ENCODE measurements at places on chromosomes 1 and 21.
A peak's percentile ranks its signal among the peaks of the same experiment; 100 is the strongest.

- DNase-seq: no peak
These were observed 113.7 kb upstream of the KCTD3 start for GRCh38 chr1:215453440-215453839.

GRCh38 chr21:27114111-27114510 lies 147.2 kb upstream of the ADAMTS5 start:
- no peak for DNase-seq

DNA sequence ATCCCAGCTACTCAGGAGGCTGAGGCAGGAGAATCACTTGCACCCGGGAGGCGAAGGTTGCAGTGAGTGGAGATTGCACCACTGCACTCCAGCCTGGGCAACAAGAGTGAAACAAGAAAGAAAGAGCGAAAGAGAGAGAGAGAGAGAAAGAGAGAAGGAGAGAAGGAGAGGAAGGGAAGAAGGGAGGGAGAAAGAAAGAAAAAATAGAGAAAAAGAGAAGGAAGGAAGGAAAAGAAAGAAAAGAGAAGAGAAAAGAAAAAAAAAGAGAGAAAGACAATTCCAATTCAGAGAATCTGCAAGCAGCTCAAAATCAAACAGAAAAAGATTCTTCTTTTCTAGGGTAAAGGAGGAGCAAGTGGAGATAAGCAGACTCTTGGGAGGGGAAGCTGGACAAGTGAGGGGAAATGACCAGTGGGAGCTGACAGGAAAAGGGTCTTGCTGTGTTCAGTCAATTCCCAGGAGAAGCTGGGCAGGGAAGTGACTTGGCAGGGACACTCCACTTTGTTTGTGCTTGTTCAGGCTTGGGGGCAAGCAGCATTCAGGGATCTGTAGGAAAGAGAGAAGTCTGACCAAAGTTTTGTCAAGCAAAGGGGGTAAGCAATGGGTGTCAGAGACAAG lies 3.6 kb upstream of the CAPN2 start:
- no peak for DNase-seq

DNA sequence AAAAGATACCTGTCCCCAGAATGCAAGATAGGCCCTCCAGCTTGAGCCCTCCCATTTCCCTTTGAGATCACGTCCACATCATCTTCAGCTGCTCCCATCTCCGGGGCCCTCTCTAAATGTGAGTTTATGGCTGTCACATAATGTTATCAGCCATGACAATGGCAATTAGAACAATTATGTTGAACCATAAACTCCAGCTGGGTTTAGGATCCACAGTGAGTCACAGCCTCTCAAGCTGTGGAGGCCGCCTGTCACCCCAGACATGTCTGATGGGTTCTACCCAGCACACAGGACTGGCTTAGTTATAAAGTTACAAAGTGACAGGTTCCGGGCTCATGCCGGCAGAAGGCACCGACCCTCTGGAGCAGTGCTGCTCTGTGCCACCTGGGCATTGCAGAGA lies 597.3 kb downstream of the PTPRU start:
- DNase-seq: no peak

GRCh38 chr1:115842948-115843347 lies 2.0 kb upstream of the NHLH2 start:
- no peak for DNase-seq

DNA sequence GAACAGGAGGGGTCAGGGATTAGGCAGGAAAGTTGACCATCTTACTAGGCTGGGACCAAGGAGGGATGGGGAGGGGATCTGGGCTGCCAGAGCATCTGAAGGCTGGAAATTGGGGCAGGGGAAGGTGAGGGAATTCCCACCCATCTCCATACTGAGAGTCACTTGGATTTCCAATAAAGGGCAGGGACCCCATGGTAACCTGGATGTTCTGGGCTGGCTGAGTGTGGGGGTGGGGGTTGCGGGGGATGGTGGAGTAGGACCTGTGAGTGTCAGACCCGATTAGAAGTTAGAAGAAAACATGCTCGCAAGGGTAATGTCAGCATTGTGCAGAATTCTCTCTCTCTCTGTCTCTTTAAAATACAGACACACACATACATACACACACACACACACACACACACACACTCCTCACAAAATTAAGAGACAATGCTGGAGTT lies 40.0 kb upstream of the EPS15 start:
- DNase-seq: no peak

- no peak for DNase-seq
These were observed 591.0 kb downstream of the ADGRL2 start for GRCh38 chr1:82391712-82392111.

DNA sequence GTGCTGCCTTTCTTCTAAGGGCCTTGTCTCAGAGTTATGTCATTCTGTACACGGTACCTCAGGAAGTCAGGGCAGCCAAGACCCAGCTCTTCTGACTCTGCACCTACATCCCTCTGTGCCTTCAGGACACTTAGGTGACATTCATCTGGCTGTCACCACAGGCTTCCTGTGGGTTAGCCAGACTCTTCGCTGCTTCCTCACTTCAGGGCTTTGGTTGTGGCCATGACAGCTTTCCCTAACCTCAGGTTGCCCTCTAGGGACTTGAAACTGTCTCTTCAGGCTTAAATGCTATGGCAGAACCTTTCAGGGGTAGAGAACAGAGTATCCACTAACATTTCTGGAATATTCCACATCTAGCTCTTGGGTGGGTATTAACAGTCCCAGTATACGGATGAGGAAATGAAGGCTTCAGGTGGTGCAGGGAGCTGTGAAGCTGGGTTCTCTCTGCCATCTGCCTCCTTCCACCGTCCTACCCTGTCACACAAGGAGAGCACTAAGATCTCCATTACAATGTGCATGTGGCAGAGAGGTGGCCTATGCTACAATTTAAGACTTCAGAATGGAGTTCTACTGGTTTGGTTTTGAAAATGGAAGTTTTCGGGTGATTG lies 9.9 kb downstream of the TSSK3 start:
- no peak for DNase-seq

GRCh38 chr21:15839601-15840000 lies 109.8 kb downstream of the USP25 start:
- no peak for DNase-seq

- DNase-seq: no peak
These were observed 55.7 kb upstream of the KIRREL1 start for GRCh38 chr1:157937744-157938143.

- DNase-seq: no peak
These were observed 18.4 kb downstream of the CCT3 start for GRCh38 chr1:156319664-156320063.

- DNase-seq: no peak
These were observed 57.0 kb downstream of the PTGER3 start for GRCh38 chr1:70990469-70991253.

GRCh38 chr1:4699376-4700301 lies 45.2 kb downstream of the AJAP1 start:
- DNase-seq: no peak

DNA sequence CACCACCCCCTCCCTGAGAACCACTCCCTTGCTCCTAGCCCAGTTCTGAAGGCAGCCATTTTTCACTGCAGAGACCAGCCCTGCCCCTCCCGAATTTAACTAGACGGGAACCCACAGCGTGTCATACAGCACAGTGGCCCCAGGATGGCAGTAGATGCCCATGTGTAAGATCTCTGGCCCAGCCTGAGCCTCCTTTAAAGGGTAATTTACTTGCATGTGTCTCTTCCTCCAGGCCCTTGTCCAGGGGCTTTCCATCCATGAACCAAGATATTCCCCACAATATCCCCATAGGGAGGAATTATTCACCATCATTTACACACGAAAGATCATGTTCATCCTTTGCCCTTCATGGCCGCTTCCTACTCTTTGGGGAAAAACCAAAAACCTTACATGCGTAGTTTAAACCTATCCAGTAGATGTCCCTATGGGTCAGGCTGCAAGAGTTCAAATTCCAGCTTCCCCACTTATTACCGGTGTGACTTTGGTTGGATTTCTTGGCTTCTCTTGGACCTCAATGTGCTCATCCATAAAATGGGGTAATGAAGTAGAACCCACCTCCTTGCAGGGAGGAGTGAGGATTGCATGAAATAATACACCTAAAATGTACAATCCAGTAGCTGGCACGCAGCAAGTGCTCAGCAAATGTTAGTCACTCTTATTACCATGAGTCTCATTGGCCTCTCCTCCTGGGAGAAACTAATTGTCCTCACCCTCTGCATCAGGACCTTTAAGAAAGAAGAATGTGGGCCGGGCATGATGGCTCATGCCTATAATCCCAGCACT lies 4.0 kb upstream of the LACTBL1 start:
- peak; percentile 10 for DNase-seq

- no peak for DNase-seq
These were observed 25.7 kb downstream of the WNT4 start for GRCh38 chr1:22117238-22117637.

GRCh38 chr1:112704391-112704933 lies 2.5 kb downstream of the RHOC start:
- DNase-seq: no peak

DNA sequence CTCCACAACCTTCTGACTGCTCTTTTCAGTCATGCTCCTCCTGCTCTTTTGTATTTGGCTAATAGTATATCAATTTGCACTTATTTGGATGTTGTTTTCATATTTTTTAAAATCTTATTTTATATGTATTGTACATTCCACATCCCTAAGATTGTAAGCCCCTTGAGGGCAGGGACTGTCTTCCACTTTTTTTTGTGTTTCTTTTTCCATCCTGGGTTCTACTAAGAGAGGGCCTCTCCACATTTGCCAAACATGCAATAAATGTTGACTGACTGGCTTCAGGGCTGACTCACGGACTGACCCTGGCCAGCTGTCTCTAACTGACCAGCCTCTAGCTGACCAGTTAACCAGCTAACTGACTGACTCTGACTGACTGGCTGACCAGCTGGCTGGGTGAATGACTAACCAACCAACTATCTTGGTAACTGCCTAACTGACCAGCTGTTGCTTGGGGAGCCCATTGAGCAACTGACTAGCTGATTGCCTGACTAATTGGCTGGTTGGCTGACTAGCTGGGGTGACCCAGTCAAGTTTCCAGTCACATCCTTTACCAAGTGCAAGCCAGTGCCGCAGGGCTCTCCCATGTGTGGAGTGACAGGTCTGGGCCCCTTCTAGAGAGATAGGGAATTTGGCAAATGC lies 16.1 kb downstream of the CSF1 start:
- DNase-seq: no peak

DNA sequence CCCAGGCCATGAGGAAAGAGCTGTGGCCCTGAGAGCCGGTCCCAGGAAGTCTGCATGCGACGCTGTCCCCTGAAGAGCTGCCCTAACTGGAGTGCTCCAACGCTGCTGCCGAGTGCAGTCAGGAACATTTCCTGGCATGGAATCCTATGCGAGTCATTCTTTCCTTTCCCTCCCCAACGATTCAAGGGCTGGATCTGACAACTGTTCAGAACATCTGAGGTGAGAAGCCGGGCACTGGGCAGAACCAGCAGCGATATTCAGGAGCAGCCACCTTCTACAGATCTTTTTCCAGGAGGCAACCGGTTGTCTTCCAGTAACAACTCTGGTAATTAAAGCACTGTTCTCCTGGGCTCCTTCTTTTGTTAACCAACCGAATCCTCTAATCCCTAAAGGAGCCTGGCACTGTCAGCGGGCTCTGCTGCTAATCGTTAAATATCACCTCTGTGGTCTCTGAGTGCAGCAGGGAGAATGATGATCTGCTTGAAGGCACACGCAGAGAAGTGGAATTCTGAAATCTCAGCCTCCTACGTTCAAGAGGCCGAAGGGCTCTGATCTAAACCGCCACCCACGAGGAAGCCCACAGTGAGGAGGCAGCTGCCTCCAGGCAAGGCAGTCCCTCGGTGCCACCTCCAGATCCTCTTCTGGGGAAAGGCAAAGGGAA lies 55.8 kb downstream of the SLC45A1 start:
- DNase-seq: no peak

DNA sequence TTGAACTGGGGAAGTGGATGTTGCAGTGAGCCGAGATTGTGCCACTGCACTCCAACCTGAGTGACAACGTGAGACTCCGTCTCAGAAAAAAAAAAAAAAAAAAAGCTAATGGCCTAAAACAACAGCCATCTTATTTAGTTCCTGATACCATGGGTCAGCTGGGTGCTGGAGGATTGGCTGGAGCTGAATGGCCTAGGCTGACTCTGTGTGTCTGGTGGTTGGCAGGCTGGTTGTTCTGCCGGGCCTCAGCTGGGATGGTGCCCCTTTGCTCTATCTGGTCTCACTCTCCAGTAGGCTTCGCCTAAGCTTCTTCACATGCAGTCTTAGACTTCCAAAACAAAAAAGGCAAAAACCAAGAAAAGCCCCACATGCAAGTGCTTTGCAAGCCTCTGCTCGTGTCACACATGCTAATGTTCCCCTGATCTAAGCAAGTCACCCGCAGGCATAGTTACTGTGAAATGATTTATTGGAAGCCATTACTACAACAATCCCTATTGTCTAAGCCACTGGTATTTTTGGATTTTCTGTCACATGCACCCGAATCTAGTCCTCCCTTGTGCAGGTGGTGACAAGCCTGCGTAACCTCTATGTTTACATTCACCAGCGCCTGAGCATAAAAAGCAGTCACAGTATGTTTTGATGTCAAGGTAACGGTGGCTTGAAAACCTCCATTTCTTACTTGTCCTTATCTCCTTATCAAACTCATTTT lies 39.6 kb upstream of the KANK4 start:
- DNase-seq: no peak

GRCh38 chr1:186865253-186865652 lies 36.5 kb downstream of the PLA2G4A start:
- no peak for DNase-seq

Data from esophagus squamous epithelium (tissue), 5 donors.